Suppressor macrophage treated with lipopolysaccharide for 1 hour (primary cell): ENCODE measurements at places on chromosomes 13 and 19.
A peak's percentile ranks its signal among the peaks of the same experiment; 100 is the strongest.

DNA sequence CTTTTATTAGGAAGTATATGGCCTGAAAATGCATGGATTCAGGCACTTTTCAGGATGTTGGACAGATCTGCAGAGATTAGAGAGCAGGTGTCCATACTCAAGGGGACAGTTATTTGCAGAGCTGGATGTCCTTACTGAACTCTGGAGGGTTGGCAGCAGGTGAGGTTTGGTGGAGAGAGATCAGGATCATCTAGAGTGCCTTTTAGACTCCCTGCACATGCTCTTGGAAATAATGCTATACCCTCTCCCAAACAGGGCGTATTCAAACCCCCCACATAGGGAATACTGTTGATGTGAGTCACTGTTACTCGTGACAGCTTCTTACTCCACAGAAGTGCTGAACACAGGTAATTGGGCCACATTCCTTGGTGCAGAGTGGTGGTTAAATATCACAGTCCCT, 725.7 kb upstream of the SGCG start:
- DNase-seq, result no peak

GRCh38 chr13:59247171-59247570, 916.6 kb downstream of the DIAPH3 start:
- DNase-seq, result no peak

DNA sequence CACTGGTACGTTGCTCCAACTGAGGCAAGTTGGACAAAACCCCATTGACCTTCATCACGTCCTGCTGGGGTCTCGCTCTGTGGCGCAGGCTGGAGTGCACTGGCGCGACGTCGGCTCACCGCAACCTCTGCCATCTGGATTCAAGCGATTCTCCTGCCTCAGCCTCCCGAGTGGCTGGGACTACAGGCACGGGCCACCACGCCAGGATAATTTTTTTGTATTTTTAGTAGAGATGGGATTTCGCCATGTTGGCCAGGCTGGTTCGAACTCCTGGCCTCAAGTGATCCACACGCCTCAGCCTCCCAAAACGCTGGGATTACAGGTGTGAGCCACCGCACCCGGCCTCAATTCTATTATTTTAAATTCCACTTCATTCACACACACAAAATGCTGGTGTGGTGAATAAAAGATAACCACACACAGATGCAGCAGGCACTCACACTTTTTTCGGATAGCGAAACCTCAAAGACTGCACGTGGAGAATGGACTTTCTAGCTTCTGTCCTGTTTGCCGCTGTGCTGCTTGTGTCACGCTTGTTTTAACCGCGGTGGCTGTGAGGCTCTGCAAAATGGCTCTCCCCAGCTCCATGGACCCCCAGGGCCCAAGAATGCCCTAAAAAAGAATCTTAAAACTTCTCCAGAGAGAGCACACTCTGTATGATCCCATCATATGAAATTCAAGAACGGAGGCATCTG, 58.4 kb downstream of the COL4A1 start:
- no peak for DNase-seq

GRCh38 chr13:93660391-93661063, 433.9 kb downstream of the GPC6 start:
- no peak for DNase-seq

DNA sequence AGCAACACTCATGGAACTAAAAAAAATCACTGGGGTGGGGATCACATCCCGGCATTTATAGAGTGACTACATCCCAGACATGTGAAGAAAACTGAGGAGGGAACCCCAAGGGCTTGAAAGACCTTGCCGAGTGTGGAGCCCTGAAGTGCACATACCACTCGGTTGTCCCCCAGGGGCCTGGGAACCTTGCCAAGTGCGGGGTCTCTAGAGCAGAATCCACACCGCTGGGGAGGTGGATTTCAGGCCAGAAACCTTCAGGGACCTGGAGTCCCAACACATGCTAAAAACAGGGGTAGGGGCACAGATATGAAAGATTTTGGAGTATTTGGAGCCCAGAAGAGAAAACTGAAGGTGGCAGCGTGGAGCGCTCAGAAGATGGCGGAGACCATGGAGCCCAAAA, 35.2 kb downstream of the ERICH4 start:
- DNase-seq, result no peak

DNA sequence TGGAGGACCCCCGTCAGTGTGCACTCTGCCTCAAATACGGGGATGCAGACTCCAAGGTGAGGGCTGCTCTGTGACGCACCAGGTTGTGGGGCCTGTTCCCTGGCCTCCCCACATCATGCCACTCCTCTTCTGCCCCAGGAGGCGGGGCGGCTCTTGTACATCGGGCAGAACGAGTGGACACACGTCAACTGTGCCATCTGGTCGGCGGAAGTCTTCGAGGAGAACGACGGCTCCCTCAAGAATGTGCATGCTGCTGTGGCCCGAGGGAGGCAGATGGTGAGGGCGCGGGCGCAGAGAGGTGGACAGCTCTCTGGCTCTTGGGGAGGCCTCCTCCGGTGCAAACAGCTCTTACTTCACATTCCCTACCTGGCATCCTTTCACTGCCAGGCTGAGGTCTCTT, 11.2 kb downstream of the KMT2B start:
- no peak for DNase-seq

DNA sequence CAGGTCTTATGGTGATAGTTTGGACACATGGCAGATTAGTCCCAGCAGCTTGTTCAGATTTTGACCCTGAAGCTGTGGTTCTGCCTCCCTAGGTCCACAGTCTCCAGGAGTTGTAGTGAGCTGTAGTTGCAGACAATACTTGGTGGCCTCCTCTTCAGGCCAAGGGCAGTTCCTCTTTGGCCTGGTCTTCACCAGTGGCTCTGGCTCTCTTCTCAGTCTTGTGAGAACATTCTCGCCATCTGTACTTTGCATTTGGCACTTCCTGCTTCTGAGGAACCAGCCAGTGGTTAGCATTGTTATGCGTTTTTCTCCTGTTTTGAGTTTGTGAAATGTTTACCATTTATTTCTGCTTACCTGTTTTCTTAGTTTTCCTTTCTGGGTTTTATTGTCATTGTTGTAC, 40.7 kb downstream of the PCCA start:
- DNase-seq, result peak; percentile 67

DNA sequence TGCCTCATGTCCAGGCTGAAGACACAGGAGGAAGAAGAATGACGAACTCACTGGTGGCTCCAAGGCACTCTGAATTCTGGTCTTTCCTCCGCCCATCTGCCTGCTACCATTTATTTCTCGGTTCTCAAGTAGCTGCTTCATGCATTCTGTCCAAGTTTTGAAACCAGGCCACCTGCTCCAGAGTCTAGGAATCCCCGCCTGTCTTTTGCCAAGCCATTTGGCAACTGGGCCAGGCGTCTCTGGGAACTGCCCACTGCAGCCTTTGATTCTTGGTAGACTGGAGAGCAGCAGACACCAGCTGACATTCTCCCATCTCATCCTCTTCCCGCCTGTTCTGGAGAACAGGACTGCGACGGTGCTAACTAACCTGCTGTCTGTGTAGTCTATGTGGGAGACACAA, 10.8 kb downstream of the SLC35E1 start:
- DNase-seq, result no peak

- DNase-seq, result no peak
These were observed 226.7 kb upstream of the IPO5 start for GRCh38 chr13:97726664-97727280.

DNA sequence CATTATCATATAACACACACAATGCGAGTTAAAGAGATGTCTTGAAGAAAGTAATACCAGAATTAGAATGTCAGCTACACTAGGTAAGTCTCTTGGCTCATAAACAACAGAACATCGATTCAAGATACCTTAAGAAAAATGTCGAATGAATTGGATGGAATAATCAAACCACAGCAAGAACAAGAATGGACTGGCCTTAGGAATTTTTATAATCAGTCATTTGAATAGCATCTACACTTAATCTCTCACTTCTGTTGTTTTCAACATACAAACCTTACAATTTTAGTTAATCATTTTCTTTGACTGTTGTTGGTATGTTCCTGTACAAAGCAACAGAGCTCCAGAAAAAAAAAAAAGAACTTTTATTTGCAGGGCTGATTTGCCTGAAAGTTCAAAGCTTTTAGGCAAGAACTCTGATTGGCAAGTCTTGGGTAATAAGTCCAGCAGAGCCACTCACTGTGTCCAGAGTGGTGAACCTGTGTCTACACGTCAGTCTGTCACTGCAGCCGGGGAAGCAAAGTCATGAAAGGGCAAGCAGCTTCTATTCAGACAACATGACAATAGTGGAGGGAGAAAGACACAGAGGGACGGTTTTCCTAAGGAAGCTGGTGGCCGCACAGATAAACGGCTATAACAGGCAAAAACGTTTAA, 1026.1 kb upstream of the MIR17HG start:
- DNase-seq, result no peak
